NCI-H748 treated with DMSO at 0.1 percent for 48 hours (cell line): ENCODE measurements at places on chromosomes 1 and 21.

DNA sequence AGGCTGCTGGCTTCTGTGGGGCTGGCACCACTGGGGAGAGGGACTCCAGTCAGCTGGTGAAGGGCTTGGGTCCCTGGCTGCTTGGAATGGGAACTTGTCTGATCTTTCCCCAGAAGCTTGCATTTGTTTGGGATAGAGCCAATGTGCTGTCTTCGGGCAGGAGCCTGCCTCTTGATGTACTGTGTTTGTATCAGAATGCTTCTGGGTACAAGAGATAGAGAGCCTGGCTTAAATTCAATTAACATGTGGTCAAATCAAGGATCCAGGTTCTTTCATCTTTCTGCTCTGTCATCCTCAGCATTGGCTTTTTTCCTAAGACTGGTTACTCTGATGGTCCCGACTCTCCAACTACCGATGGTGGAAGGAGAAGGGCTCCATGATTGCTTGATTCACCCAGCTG is 16.0 kb upstream of the PROK1 start:
- no peak for DNase-seq

DNA sequence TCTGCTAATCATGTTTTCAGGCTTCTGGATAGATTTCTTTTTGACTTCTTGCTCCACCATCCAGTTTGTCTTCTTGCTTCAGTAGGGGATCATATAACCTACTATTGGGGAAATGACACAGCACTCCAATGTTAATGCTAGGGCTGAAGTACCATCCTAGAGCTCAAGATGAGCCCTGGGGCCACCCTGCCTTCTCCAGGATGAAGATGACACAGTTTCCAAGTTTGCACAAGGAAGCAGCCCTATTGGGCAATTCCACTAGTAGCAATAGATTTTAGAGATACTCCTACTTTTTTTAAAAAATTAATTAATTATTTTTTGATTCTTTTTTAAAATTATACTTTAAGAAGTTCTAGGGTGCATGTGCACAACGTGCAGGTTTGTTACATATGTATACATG is 11.3 kb upstream of the KLF18 start:
- no peak for DNase-seq

DNA sequence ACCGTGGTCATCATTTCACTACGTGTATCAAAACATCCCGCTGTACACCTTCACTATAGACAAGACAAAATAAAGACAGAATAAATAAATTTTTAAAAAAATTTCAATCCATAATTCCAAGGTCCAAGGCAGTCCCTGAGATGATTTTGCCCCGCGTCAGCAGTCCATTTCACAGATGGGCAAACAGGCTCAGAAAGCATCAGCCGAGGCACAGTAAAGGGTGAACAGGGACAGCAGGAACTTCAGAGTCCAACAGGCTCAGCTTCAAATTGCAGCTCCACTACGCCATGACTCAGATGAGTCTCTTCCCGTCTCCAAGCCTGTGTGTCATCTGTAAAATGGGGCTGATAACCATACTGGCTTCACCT is 15.0 kb downstream of the MATN1 start:
- DNase-seq = no peak

GRCh38 chr1:14880456-14881316 is 272.9 kb upstream of the TMEM51 start:
- DNase-seq = no peak

DNA sequence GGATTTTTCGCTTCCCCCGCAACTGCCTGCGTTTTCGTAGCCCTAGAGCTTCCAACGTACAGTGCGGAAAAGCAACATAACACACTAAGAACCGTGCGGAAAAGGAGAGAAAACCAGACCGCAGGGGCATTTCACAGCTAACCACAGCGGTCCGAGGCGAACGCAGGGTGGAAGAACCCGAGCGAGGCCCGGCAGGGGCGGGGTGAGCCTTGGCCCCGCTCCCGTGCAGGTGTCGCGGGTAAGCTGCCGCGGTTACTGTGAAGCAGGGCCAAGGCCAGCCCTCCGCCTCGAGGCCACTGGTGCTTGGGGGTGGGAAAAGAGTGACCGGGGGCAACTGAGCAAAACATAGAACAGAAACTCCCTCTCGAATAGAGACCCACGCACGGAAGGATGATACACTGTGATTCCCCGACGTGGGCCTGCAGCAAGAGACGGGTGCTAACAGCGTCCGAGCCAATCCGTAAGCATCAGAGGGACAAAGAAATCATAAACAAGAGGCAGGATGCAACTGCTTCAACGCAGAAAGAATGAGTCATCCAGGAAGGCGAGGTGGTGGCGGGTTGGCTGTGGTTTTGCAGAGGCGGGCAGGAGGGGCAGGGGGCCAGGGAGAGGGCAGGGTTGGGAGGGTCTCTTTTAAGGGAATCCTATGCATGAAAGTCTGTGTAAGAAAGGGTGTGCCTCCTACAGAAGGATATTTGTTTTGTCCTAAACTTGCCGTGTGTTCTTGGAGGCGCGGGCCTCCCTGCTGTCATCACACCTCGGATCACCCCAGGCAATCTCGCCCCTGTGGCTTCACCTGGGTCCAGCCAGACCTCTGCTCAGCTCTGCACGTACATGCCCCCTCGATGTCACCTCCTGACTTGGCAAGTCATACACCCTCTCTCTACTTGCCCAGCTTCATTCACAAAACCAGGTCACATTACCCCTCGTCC is 7.3 kb downstream of the GNG4 start:
- DNase-seq = no peak

DNA sequence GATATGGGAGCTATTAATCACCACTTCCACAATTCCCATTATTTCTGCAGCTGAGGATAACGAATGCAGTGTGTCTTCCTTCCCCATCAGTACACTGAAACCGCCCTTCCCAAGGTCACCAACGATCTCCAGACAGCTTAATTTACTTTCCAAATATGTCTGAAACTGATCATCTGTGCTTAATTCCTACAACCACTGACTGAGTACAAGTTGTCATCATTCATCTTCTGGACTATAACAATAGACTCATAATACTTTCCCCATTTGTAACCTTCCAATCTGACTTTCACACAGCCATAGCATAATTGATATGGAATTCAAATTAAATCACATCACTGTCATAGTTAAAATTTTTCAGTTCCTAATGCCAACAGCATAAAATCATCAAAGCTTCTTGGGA is 17.4 kb downstream of the DNM3 start:
- no peak for DNase-seq

DNA sequence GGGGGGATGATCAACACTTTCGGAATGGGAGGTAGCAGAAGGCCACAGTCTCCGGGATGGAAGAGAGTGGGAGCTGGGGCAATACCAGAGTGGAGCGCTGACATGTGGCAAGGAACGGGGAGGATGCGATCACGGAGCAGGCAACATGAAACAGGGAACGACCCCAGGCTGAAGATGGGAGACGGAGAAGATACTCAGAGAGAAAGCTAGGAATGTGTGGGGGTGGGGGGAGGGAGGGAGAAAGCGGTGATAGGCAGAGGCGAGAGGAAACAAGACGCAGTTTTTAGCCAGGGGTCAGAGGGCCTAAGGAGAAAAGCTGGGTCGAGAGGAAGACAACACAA is 577 bp downstream of the RAB3GAP2 start:
- DNase-seq = no peak
